ENCODE measurements at places on chromosomes 4 and X.
A peak's percentile ranks its signal among the peaks of the same experiment; 100 is the strongest.

GRCh38 chr4:2831611-2832308 is 11.9 kb upstream of the ADD1 start:
- no peak for DNase-seq

DNA sequence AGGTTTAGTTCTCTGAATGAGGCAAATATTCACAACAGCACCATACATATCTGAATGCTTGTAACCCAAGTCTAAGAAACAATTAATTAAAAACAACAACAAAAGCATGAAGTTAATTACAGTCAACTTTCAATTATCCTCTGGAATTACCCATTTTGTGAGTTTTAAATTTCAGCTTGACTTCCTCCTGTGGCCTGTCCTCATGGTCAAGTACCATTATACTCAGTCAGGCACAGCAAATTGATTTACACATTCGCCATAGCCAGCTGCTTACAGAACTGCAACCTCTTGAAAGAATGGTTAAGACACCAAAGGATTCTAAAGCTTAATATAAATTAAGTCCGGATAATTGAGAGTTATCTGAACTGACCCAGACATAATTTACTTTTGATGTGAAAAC is 306.5 kb downstream of the CAMK2D start:
- DNase-seq: no peak

DNA sequence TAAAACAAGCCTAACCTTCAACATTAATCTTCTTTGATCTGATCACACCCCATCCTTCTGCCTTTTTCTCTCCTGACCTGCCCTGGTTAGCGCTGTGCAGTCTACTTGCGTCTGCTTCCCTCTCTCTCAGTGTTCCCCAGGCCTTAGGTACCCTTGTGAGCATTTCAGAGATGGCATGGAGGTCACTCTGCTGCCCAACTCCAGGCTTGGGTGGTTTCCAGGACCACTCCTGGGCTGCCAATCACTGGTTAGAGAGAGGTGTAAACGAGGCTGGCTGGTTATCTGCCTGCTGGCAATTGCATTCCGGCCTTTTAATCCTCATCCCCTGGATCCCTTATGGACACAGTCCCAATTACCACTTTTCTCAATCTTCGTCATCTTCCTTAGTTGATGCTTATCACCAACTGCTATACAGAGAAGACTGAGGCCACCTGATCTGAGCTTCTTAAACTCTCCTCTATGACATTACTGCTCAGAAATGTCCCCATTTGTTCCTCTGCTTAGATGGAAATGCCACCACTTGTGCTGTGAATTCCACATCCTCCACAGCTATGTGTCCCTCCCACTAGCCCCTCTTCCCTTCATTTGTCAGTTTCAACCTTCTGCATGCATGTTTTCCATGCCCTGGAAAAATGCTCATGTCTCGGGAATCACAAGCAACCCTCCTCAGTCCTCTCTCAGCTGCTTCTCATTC is 29.0 kb upstream of the BCLAF3 start:
- DNase-seq: no peak

GRCh38 chr4:152947311-152947710 is 11.2 kb downstream of the FHDC1 start:
- no peak for DNase-seq

GRCh38 chr4:140330311-140330900 is 43.0 kb upstream of the SCOC start:
- DNase-seq: no peak

- peak; percentile 67 for DNase-seq
Measured at GRCh38 chrX:11757719-11758399, at the start of gene MSL3. Gene MSL3, plus strand, starts transcription at chrX:11758237. Its CDS starts 27 bp downstream, at chrX:11758264.

DNA sequence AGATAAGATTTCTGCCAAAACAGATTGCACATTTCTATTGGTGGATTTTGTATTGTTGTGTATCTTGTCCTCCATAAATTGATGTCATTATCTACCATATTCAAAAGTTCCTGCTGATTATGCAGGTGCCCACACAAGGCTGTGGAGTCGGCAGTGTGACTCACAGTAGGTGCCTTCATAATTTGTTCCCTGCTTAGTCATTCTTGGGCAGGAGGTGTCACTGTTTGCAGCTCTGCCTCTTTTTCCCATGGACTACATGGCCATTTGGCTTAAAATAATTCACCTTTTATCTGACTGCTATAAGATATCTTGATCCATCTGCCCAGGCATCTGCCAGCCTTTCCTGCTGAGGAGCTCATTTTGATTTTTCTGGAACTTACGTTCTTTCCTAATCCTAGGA is 33.6 kb upstream of the ENPEP start:
- DNase-seq: no peak

GRCh38 chr4:98945297-98945850 is 16.4 kb upstream of the EIF4E start:
- no peak for DNase-seq

- DNase-seq: no peak
Measured at GRCh38 chr4:9916346-9916745, 105.0 kb downstream of the SLC2A9 start.

DNA sequence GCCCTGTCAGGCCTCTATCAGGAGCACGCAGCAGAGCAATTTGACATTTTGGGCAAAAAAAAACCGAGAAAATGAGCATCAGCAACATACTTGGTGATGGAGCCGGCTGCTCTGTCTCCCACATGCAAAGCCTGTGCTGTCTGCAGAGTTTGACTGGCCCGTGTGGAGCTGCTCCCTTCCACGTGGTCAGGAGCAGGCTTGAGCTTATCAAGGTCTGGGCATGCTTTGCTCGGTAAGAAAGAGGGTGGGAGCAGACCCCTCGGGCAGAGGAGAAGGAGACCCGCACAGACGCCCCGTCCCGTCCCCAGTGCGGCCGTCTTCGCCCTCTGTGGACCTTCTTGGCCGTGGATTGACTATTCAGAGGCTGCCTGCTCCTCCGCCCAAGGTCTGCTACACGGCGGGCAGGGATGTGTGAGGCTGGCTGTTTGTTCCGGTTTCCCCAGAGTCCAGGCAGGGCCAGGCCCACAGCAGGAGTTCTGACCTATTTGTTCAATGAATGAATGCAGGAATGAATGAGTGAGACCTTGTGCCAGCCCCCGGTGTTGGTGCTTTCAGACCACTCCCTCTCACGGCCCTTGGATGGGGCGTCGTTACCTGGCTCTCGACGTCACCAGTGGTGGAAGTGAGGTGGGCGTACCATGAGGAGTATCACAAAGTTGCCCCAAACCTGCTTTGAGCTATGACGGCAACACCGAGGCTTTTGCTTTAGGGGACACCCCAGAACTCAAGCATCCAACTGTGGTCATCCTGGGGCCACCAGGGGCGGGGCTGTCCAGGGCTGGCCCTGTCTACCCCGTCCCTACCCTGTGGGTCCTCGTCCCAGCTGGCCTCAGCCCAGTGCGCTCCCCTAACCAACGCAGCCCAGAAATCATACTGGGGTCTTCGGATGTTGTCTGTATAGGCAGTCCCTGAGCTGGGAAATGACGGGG is 54.7 kb upstream of the ADRA2C start:
- DNase-seq: no peak

DNA sequence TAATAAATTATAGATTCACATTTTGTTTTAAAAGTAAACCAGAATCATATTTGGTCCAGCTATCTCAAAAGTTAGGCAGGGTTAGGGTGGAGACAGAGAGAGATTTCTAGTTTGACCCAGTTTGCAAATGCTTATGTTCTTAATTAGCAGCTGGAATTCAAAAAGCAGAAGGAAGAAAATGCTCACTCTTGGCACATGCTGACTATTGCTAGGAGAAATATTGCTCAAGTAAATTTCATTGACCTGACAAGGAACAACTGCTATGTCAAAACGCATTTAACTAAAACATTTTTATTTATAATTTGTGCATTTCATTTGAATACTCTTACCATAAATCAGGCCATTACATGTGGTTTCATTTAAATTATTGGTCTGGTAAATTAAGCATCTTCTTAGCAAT is 131.8 kb downstream of the GLRA3 start:
- DNase-seq: no peak

DNA sequence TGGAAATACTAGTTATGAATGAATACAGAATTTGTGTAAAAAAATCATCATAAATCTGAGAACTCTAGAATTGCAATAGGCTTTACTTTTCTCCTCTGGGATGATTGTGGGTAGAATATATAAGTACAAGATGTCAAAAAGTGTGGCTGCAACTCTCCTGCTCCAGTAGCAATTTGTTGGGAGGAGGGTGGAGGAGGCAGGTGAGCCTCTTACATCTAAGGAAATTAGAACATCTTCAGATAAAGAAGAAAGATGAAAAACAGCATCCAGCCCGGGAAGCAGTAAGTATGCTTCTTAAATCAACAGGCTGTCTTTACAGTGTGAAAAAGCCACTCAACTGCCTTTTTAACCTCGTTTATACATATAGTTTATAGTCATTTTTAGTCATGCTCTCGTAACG is 83.7 kb downstream of the ATP8A1 start:
- DNase-seq: no peak

GRCh38 chr4:179415847-179416223 is 1973.6 kb upstream of the AGA start:
- no peak for DNase-seq

GRCh38 chr4:80126435-80126834 is 53.4 kb upstream of the ANTXR2 start:
- no peak for DNase-seq

DNA sequence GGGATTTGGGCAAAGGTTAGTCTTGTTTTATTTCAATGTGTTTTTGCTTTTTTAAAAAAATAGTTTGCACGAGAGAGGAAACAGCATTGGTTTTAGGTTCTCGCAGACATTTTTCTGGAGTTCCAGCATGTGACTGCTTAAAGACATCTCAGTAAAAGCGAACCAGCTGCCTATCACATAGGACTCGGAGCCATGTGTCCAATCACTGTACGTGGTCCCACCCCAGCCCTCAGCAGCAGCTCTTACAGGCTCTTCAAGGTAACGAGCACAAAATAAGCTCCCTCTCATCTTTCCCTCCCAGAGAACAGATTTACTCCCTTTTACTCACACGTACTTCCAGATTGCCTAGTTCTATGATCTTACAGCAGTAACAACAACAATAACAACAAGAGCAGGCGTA is 68.7 kb downstream of the MCF2 start:
- no peak for DNase-seq

GRCh38 chr4:138236037-138236436 is 6.1 kb downstream of the SLC7A11 start:
- no peak for DNase-seq

All from NCI-H1930 (cell line).